ENCODE measurements at places on chromosomes 2 and 18.

DNA sequence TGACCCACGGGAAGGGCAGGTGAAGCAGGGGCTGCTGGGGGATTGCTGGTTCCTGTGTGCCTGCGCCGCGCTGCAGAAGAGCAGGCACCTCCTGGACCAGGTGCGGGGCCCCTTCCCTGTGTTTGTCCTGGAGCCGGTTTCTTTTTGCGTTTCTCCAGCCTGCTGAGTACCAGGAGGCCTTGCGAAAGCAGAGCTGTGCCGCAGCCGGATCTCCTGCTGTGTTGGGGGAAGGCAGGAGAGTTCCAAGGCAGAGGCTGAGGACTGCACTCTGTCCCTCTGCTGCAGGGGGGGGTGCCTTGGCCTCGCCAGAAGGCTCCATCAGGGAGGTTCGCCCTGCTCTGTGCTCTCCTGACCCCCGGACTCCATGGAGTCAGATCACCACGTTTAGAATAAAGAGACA lies 2.8 kb downstream of the CAPN10 start:
- DNase-seq, result no peak

DNA sequence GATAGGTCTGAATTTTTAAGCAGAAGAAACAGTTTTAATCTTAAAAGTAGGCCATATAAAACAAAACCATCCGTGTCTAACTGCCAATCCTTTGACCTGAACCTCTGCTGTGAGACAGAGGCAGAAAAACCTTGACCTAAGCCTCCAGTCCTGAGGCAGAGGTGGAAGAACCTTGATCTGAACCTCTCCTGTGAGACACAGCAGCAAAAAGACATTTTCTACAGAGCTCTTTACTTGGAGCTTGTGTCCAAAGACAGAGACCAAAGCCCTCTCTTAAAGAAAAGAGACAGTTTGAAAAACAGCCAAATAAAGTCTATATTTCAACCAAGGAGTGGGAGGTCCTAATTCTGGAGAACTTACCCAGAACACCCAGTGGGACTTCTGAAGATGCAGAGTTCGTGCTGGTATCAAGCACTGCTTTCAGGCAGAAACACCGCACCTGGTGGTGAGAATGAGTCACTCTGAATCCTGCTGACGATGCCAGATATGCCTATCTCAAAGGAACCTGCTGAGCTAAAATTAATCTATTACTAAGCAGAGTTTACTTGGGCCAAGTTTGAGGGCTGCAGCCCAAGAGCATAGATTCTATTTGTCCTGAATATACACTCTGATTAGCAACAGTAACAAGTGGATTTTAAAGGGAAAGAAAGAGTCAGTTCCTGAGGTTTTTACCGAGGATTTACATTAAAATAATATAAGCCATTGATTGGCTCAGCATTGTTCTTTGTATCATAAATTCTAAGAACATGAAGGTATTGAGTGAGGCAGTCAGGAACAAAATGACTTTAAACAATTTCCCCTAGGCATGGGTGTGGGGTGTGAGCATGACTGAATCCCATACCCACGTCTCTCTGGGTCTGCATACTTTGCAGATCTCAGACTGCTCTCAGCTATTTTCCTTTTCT lies 806.4 kb downstream of the TRIB2 start:
- DNase-seq, result no peak

- no peak for DNase-seq
Observed at GRCh38 chr2:189293164-189293563, 113.6 kb upstream of the COL5A2 start.

DNA sequence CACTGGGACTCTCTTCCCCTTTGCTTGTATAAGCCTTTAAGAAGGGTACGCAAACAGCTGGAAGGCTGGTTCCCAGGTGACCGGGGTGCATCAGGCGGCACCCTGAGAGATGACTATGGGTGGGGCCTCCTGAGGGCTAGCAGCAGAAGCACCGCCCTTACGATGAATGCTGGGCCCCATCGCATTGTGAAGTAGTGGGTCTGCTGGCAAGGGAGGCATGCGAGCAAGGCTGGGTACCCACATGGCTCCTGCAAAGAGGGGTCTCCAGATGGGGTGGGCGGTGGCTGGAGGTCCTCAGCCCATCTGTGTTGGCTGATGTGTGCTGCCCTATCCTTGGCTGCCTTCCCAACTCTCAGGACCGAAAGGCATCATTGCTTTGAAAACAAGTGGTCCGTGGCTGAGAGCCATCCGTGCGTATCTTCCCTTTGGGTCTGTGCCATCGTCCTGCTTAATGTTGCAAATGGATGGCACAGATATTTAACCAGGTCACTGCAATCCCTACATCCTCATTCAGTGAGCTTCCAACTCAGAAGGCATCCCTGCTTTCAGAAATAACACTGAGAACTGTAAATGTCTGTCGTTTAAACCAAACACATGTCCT lies 83.5 kb upstream of the GPC1 start:
- no peak for DNase-seq

- no peak for DNase-seq
Observed at GRCh38 chr2:154452471-154452870, 246.0 kb upstream of the KCNJ3 start.

DNA sequence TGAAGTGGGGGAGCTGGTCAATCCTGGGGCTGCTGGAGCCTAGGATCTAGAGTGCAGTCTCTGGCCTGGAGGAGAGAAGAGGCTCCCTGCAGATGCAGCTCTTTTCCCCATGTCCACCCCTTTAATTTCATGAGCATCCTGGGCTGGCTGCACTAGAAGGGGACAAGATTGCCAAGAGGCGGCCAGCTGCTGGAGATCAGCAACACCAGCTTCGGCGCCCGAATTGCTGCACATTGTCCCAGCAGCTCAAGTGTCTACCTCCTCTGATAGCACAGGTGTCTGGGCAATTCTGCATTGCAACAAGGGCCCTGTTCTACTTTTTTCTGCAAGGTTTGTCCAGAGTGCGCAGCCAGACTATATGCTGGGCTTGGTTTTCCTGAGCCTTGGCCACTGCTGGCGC lies 125.7 kb downstream of the AGAP1 start:
- DNase-seq, result no peak

GRCh38 chr2:112889976-112890375 lies 21.0 kb upstream of the IL37 start:
- DNase-seq, result no peak

DNA sequence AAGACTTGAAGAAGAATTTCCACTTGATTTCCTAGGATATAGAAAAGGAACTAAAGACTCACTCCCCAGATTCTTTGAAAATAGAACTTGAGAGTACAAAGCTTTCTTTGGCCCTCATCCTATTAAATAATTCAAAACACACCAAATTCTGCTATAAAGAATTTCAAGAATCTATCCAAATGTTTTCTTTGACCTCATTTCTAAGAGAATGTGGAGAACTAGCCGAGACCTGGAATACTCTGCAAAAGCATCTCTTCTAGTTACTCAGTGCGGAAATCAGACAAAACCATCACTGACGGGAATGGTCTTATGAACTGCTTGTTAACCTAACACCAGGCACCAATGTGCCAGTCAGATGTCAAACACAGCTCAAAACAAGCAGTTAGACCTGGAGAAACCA lies 44.2 kb upstream of the ARL5A start:
- DNase-seq, result no peak

- DNase-seq, result no peak
Observed at GRCh38 chr2:100615471-100615870, 52.7 kb downstream of the PDCL3 start.

- DNase-seq, result no peak
Observed at GRCh38 chr2:237693291-237693994, 66.1 kb downstream of the LRRFIP1 start.

DNA sequence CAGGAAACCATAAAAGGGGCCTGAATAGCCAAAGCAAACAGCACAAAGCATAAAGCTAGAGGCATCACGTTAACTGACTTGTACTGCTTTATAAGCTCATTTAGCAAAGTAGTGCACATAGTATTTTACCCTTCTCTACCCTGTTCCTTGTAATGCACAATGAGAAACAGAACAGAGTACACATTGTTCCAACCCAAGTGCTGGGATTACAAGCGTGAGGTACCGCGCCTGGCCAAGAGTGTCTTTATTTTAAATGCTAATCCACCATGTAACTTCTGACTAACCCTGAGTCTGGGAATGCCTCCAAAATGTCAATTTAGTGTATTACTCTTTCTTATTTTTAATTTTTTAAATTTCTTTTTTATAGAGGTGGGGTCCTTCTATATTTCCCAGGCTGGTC lies 46.4 kb upstream of the STON1 start:
- DNase-seq, result no peak

- no peak for DNase-seq
Observed at GRCh38 chr2:238996331-238997136, 148.6 kb downstream of the TWIST2 start.

DNA sequence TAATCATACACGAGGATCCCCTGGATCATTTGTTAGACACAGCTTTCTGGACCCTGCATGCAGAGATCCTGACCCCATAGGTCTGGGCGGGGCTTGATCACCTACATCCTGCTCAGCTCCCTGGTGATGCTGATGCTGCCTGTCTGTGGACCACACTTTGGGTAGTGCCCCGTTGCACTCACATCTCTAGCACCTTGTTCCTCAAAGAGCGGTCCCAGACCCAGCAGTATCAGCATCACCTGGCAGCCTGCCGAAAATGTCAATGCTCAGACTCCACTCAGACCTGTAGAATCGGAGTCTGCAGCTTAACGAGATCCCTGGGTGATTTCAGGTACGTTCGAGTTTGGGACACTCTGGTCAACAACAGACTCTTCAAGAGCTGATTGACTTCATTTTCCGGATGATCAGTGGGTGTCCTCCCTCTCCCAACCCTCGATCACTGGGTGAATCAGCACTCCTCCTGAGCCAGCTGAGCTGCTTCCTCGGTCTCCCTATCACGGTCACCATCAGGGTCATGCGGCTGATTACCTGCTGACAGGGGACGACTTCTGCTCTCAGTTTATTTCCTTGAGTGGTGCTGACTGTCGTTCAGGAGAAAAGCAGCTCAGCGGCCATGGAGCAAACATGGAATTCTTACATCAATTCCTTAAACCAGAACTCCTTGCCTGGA lies 150.6 kb upstream of the RAB12 start:
- DNase-seq, result no peak

GRCh38 chr2:16755442-16755841 lies 89.8 kb upstream of the CYRIA start:
- DNase-seq, result peak; percentile 20

DNA sequence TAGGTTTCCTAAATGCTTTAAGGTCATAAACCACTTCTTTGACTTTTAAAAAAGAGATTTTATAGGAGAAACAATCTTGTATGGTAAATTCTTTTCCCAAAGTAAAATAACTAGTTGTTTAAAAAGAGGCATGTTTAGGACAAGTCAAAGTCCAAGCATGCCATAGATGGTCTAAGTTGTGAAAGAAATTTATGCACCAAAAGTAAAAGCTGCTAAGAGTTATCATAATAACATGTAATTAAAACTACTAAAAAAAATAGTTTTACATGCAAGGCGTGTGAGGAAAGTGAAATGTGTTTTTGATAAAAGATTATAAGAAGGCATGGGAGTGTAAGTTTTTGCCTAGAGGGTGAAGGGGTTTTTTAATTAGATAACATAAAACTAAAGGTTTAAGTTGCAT lies 22.5 kb downstream of the FAM210A start:
- no peak for DNase-seq

DNA sequence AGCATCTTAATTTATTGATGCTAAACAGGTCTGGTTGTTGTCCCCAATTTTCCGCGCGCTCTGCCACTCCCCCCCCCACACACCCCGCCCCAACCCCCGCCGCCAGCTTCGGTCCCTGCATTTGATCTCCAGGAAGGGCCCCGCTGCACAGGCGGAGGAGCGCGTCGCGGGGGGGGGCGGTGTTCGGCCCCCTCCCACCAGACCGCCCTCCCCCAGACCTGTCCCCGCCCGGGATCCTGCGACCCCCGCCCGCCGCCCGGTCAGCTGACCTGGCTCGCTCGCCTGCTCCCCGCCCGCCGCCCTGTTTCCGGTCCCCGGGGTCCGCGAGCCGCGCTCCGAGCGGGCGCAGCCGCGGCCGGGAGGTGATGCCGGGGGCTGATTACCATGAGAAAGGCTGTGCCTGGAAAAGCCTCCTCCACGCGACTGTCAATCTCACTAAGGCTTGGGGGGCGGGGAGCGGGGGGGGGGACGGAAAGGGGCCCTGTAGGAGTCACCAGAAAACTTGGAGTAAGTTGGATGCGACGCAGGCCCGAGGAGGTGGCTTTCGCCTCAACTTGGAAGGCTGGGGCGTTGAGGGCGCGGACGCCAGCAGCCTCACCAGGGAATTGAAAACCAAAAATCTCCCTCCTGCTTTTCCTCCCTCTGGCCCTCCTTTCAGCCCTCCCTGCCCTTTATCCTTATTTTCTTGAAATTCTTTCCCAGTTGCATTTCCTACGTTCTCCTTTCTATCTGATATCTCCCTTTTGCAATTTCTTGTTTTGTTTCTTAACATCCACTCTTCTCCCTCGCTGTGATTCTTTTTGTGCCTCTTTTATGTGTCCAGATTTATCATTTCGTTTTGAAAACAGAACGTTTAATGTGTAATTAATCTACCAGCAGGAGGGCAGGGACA lies 4.4 kb upstream of the ZEB2 start:
- no peak for DNase-seq
